Right renal cortex interstitium (tissue), 3 donors: ENCODE measurements at places on chromosomes 6 and 20.

GRCh38 chr20:20092827-20093226 lies 40.5 kb downstream of the CFAP61 start:
- no peak for DNase-seq

DNA sequence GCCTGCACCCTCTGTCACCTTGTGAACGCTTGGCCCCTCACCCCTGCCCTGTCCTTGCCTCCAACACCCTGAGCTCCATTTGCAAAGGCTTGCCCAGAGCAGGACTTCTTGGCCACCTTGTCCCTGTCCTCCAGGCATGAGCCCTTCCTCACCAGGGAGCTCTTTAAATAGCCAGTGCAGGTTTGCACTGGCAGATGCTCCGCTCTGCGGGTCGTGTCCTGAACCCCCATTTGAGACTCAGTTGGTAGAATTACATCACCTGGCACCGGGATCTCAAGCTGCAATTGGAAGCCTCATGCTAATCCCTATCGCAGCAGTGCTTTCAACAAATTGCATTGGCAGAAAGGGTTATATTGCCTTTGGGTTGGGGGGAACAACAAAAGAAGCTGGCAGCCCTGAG lies 85.9 kb downstream of the TRMT6 start:
- no peak for DNase-seq

- no peak for DNase-seq
Observed at GRCh38 chr20:56769921-56770600, 141.0 kb downstream of the TFAP2C start.

DNA sequence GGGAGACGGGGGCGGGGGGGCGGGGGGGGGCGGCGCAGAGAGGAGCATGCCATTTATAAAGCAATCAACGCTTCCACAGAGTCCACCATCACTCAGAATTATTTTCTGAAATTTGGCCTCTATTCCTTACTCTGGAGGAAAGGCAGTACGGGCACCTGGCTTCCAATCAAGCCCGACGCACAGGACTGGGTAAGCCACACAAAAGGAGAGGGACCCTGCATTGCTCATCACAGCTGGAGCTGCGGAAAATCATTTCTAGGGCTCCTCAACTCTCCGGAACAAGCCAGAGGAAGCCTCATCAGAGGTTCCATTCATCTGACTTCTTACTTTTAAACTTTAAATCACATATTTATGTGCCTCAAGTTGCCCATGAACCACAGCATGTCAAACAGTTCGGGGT lies 55.9 kb downstream of the TTI1 start:
- no peak for DNase-seq

GRCh38 chr6:131779304-131779703 lies 28.5 kb upstream of the ENPP1 start:
- DNase-seq = no peak

GRCh38 chr20:37244572-37244957 lies 17.0 kb downstream of the GHRH start:
- DNase-seq = no peak

DNA sequence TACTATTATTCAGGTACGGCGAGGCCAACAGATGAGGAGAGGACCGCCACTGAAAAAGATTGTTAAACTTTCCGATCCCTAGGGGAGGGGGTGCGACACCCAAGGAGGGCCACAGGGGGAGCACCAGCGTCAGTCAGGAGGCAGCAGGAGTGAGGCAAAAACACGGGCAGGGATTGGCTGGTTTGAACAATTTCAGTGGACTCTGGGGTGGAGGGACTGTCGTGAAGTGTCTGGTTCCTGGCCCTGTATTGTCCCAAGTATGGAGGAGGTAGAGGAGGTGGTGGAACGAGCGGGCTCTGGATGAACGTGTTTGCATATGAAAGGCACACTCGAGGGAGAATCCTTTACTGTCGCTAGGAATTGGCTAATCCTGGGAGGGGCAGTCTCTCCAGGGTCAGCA lies 32.5 kb upstream of the MCUR1 start:
- no peak for DNase-seq

GRCh38 chr20:16052456-16052855 lies 520.8 kb downstream of the KIF16B start:
- DNase-seq = no peak

DNA sequence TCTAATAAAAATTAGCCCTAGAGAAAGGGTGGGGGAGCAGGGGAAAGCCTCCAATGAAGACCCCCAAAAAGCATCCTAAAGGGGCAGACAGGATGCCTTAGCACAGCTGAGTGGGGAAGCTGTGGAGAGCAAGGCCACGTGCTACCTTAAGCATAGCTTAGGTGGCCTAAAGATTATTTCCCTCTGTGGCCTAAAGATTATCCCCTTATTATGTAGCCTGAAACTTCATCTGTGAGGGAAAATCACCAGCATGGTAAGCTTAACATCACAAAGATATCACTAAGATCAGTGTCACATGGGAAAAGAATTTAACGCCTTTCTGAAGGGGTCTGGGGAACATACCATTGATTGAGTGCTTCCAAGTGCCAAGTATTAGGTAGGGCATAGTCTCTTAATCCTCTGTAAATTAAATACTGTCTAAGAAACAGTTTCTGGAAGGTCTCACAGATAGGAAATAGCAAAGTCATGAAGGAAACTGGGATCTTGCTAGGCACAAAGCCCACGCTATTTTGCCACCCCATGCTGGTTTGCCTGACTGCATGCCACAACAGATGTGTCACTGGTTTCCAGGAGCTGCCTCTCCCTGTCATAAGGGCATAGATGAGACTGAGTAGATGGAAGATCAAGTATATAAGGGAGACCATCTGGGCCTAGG lies 170.0 kb downstream of the HACE1 start:
- DNase-seq = no peak

DNA sequence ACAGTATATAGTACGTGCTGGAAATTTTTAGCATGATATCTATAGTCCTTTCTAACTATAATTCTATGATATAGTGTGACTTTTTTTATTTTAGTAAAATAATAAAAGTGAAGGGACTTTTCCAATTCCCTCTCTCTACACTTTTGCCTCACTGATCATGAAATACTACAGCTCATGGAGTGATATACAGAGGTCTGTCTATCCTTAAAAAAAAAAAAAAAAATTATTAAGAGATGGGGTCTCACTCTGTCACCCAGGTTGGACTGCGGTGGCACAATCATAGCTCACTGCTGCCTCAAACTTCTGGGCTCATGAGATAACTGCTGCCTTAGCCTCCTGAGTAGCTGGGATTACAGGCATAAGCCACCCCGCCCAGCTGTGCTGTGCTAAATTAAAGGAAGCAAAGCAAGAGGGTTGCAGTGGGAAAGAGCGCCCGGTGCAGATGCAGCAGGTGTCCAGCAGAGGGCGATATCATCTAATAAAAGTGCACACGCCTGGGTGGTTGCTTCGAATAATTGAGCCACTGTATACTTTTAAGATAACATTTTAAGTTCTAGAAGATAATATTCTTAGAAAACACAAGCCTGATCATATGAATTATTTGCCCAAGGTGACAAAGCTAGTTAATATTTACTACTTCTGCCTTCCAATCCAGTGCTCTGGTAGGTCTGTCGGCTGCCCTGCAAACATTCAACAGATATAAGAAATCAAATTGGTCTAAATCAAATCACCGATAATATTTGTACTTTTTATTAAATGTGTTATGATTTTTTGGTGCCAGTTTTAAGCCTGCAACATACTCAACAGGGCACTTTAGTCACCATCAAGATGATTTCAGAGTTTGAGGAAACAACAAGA lies 94.9 kb upstream of the NT5E start:
- DNase-seq = peak; percentile 15

DNA sequence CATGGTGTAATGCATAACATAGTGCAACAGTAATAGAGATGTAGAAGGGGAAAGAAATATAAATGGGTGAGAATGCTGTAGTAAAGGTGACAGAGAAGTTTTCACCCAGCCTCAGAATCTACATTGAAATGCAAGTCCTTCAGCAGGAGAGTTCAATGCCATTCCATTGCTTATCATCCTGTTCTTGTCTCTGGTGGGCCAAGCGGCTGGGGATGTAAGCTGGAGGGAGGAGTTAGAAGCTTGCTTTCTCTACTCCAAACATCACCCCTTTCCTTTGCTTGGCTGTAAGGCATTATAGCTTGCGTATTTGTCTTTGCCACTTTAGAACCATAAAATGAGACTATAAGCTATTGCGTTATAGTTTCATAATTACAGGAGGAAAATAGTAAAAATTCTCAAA lies 2.2 kb upstream of the FUT9 start:
- no peak for DNase-seq

GRCh38 chr6:82836022-82836575 lies 229.5 kb downstream of the UBE3D start:
- DNase-seq = no peak

GRCh38 chr6:52839124-52840055 lies 1.2 kb downstream of the GSTA5 start:
- no peak for DNase-seq

- DNase-seq = peak; percentile 93
Observed at GRCh38 chr6:150667977-150668716, 68.5 kb downstream of the PLEKHG1 start.

DNA sequence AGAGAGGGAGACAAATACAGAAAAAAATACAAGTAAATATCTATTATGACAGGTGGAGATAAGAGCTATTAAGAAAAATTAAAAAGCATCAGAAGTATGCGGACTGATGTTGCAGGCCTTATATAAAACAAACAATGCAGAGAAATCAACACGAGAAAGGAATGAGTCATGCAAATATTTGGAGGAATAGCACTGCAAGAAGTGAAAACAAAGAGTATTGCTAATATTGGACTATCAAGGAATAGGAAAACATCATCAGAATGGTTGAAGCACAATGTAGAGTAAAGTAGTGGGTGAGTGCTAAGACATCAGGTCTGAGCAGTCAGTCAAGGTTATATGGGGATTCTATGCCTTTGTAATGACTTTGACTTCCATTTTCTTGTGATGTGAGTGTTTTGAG lies 657.5 kb upstream of the GJE1 start:
- DNase-seq = no peak

DNA sequence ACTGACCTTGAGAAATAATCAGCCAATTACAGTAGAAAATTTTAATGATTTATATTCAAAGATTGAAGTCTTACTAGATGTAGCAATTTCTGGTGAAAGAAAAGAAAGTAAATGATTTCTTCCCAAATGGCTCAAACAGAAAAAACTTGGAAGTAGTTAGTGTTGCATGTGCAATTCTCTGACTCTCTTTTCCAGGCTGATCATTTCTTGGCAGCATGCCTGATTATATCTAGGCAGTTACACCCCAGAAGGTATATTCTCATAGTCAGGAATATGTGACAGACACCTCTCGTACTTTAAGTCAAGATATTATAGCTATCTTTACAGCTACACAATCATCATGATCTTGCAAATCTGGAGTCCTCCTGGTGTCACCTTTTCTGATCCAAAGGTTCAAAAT lies 122.9 kb downstream of the PDE7B start:
- DNase-seq = no peak

- DNase-seq = no peak
Observed at GRCh38 chr6:17865243-17865642, 122.2 kb downstream of the KIF13A start.

GRCh38 chr6:7200598-7201443 lies 93.1 kb downstream of the RREB1 start:
- DNase-seq = no peak

DNA sequence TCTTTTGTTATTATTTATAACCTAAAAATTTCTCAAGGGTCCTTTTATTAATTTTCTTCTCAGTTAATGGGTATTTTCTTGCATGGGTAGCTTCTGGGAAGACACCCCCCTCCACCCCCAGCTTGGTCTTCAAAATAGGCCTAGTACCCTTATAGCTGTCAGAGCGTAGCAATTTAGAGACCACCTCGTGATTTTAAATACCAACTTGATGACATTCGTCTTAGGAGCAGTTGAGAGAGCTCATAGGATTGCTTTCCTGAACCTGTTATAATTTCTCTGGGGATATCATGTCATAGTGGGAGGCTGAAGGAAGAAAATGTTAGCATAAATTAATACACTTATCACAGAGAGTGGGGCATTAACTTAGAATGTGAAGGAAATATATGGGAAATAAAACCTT lies 83.1 kb upstream of the MLIP start:
- no peak for DNase-seq

DNA sequence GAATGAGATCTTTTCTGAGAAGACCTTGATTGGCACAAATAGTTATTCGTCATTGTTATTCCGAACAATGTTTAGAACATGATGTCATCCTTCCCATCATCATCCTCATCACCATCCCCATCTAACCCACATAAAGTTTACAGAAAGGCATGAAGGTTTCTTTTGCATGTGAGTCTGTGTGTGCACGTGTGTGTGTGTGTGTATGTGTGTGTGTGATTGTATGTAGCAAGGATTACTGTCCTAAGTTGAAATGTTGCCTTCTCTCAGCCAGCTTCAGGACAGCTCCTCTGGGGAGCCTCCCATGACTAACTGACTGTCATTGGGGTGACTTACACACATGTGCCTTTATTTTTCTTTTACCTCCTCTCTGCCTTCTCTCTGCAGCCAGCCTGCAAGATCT lies 113.5 kb downstream of the SLC22A3 start:
- DNase-seq = no peak

- DNase-seq = no peak
Observed at GRCh38 chr6:27593200-27593818, 120.4 kb upstream of the ZNF184 start.

DNA sequence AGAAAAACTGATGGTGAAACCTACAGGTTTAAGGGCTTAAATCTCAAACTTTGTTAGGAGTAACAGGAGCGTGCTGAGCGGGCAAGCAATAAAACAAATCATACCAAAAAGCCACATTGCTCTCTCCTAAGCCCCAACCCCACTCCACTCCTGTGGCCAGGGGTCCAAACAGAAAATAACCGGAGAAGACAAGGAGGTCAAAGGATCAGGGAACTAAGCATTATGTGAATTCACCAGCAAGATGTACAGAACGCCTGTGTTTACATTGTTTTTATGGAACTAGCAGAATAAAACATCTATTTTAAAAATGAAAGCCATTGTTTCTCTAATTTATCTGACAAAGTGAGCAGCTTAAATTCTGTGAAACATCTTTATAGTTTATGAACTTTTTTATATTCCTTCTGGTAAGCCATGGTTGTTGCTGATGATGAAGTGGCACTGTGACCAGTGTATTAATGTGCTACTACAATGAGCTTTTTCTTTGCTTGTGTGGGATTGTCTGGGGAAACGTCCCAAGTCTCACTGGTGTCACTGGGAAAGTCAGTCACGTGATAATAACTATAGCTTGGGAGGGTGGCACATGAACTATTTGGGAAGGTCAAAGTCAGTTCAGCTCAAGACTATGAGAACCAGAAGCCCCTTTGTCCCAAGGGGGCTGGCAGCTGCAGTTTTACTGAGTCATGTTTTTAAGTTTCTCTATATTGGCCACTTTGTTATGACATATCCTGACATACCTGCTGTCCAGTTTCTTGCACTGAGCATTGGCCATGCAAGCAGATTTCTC lies 9.8 kb downstream of the FAM210B start:
- no peak for DNase-seq
